NCI-H1092 (cell line): ENCODE measurements at places on chromosomes 12 and 14.

- DNase-seq: no peak
Observed at GRCh38 chr12:113247123-113248050, 26.1 kb downstream of the TPCN1 start.

DNA sequence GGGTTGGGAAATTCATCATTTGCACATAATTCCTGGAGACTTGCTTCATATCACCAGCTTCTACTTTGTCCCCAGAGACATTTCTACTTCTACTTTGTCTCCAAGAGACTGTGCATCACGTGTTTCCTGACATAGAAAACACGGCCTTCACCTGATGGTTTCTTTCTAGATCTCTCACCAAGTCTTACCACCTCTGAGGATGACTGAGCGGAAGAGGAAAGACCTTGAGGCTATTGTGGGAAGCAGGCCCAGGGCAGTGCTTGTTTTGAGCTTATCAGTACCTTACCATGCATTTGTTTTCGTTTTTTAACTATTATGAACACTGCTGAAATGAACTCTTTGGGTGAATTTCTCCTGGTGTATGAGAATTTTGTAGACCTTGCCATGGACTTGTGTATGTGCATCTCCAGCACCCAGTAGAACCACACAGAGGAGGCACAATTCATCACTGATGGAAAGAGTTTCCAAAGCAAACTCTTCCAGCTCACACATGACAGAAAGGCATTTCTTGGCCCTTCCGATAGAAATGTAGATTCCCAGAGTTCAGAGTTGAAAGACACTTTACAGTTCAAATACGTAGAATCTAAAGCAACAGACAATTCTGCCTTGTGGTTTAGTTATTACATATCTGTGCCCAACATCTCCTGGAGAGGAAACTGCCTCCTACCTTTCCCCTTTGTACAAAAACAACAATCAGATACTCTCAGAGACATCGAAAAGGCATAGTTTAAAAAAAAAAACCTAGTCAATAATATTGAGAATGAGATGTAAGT, 434.7 kb downstream of the FUT8 start:
- DNase-seq: no peak

DNA sequence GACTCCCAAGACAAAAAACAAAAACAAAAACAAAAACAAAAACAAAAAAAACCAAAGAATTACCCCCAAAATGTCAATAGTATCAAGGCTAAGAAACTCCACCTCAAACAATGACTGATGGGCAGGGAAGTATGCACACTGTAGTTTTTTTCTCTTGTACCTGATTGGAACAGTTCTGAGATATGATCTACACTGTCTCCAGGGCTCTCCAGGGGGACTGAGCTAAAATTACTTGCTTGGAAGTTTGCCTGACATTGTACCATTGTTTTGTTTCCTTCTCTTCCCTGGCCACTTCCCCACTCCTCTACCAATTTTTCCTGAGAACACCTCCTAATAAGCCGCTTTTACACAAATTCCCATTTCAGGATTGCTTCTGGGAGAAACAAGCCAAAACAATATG, 22.3 kb upstream of the CATSPERB start:
- no peak for DNase-seq

GRCh38 chr14:75911883-75912282, 69.9 kb downstream of the TGFB3 start:
- no peak for DNase-seq

DNA sequence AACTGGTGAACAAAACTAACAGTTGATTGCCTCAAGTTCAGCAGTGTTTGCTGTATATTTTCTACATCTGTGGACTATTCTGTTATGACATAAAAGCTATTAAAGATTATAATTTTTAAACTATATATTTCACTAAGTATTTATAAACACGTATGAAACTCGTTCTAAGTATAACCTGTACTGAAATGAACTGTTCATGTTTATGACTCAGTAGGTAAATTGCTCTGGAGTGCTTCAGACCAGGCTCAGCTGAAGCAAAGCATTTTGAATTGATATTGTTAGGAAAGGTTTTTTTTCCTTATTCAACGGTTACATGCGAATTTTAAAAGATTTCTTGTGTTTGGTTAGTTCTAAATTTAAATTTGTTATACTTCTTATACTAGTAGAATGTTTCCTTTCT, 151.3 kb downstream of the RAD51B start:
- no peak for DNase-seq
